ENCODE measurements at places on chromosomes 16 and 17. TPM values are rescaled to one million over a fixed set of nuclear protein-coding genes. Genes with fewer than 3 reads are reported as not detected.

Gene GAS7
- 86.5 TPM for total RNA-seq

DNA sequence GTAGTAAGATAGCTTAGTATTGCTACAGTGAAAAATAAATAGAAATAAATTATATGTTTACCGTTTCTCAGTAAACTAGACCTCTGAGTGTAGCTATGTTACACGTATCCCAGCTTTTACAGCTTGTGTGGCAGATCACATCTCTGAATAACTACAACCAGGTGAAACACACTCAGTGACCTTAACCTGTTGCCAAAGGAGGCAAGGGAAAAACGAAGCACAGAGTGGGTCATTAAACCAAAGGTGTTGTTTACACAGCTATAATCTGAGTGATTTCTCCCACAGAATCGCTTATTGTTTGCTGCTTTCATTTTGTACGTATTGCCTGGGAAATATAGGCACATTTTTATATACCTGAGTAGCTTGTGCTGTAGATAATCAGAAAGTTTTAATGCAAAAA lies 688.2 kb upstream of the KIF2B start:
- no peak for DNase-seq

GRCh38 chr16:64648282-64648681 lies 473.6 kb downstream of the CDH11 start:
- DNase-seq, result no peak

GRCh38 chr16:29816694-29817441 lies 916 bp downstream of the PAGR1 start:
- peak; percentile 72 for DNase-seq

DNA sequence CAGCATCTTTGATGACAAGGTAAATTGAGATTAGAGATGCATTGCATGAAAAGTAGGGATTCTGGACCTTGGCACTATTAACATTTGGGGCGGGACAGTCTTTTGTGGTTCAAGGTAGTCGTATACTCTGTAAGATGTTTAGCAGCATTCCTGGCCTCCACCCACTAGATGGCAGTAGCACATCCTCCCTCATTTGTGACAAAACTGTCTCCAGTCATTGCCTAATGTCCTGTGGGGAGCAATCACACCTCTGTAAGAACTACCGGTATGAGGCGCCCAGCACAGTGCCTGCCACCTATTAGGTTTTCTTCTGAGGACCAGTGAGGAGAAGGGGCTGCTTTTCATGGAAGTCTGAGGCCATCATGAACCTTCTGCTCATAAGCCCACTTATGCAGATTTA lies 180.8 kb downstream of the RBFOX1 start:
- DNase-seq, result no peak

- no peak for DNase-seq
Measured at GRCh38 chr17:66386498-66387351, 84.3 kb downstream of the PRKCA start.
